Cortex of kidney (tissue), 1 donor: ENCODE measurements at places on chromosomes 13 and 19.

DNA sequence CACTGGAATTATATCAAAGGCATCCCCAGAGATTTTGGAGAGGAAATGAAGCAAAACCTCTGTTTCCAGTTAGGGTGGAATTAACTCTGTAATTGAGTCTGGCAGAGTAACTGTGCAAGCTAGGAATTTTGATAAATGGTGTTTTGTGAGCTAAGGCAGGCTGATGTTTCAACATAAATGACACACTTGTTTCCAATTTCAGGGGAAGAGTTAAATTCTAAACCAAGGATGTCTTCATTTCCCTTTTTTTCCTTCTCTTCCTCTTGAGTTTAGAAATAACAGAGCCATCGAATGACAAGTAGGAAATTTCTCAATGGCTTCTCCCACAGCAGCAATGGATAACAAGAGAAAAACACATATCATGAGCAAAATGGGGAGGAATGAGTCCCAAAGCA is 131.2 kb downstream of the IRS2 start:
- no peak for DNase-seq

- DNase-seq = no peak
Measured at GRCh38 chr13:20093951-20094350, 66.9 kb downstream of the GJA3 start.

- no peak for DNase-seq
Measured at GRCh38 chr13:100853434-100853833, 178.8 kb upstream of the TMTC4 start.

DNA sequence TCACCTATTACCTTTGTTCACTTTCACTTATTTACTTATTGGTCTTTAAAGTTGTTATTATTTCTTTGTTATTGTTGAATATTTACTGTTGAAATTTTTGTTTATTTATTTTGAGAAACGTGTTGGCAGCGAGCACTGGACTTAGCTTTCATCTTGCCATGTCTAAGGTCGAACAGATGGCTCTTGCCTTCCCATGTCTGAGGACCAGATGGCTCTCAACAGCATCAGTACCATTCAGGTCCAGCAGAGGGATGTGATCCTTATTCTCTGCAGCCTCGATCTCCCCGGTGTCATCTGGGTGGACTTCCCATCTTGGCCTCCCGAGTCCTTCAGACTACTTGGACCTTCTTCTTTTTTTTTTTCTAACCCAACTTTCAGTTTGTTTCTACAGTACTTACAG is 1437.6 kb downstream of the UQCRFS1 start:
- DNase-seq = no peak

DNA sequence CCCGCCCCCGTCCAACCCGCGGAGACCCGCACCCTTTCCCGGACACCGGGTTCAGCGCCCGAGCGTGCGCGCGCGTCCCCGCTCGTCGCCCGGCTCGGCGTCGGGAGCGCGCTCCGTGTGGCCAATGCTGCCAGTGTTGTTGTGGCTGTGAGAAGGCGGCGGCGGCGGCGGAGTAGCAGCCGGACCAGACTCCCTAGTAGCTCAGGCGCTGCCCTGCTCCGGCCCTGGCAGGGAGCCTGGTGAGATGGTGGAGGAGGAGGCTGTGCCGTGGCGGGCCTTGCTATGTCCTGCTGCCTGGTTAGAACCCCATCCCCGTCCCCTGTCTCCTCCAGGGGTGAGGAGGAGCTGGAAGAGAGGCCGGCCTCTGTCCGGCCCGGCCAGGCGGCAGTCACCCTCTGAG is 553.2 kb downstream of the TUBA3C start:
- DNase-seq = no peak

DNA sequence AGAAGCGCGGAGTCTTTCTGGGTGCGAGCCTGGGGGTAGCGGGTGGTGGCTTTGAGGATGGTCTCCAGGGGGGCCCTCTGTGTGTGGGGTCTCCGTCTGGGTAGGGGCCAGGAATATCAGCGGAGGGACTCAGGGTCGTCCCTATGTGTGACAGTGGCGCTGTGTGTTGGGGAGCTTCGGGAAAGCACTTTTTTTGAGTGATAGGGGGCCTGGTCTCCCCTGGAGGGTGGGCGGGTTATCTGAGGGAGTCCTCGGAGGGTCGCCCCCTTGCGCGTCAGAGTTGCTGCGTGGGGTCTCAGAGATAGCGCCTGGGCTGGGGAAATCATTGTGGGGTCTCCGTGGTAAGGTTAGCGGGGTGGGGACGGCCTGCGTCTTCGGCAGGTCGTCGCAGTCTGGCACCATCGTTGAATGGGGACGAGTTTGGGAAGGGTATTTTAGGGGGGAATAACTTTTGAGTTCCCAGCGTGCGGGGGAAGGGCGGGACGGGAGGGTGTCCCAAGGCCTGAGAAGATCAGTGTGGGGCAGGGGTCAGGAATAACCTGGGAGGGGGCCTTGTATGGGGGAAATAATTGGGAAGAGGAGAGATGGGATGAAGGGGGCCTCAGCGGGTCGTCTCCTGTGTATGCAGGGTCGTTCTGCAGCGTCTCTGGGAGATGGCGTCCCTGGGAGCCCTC is 857 bp downstream of the IER2 start:
- no peak for DNase-seq

DNA sequence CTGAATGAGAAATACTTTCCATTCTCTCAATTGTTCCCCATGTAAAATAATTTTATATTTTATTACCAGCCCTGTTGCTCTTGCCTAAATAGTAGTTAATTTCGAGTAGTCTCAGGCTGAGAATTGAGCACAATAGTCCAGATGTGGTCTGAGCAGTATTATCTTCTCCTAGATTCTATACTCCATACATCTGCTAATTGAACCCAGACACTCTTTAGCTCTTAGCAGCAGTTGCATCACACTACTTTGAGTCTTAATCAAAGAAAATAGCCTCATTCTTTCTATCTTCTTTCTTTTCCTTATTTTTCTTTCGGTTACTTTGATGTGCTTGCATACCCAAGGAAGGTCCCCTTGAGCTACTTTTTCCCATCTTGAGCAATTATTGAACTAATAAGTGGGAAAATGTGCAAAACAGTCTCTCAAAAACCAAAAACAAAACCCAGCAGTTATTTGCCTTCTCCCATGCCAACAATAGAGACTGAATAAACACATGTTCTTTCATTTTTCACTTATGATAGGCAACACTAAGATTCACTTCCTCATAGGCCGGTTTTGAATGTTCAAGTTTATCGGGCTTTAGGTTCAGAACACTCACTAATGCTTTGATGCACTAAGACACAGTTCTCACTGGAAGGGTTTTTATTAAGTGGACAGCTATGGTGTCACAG is 204.5 kb downstream of the POU4F1 start:
- no peak for DNase-seq

- no peak for DNase-seq
Measured at GRCh38 chr19:55406826-55407549, 600 bp downstream of the UBE2S start.

DNA sequence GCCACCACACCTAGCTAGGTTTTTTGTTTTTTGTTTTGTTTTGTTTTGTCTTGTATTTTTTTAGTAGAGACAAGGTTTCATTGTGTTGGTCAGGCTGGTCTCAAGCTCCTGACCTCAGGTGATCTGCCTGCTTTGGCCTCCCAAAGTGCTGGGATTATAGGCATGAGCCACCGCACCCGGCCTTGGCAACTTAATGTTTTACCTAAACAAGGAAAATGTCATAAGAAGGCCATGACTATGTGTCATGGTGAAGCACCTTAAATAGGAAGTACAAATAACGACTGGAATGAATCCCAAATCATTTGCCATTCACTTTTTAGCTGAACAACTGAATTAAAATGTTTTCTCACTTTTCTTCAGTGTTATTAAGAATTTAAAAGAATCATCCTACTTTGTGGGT is 465.2 kb downstream of the KCTD12 start:
- no peak for DNase-seq

DNA sequence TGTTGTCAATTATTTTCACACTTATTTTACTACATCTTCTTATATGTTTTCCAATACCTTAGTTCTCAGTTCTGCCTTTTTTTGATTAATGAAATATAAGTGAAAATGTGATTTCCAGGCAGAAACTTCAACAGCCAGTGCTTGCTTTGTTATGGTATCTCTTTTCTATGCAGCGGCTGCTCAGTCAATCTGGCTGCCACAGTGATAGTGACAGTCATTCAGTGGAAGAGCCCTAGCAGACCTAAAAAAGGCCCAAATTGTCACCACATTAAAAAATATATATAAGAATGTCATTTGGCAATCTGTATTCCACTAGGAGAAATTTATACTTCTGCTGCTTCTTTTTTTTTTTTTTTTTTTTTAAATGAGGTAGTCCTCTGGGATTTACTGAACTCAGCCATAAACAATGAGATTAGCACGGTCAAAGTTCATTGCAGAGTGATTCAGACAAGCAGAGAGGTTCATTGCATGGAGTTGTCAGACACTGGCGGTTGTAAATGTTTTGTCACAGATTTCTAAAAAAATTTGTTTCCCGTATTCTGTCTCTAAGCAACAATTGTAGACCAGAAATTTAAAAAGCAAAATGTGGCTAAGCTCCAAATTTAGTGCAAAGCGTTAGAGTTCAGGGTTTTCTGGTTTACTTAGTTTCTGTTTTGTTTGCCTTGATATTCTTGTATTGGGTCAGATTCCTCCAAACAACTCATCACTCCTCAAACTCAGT is 94.7 kb upstream of the PRR20A start:
- DNase-seq = no peak

GRCh38 chr13:73720216-73720840 is 413.9 kb downstream of the KLF12 start:
- DNase-seq = no peak

DNA sequence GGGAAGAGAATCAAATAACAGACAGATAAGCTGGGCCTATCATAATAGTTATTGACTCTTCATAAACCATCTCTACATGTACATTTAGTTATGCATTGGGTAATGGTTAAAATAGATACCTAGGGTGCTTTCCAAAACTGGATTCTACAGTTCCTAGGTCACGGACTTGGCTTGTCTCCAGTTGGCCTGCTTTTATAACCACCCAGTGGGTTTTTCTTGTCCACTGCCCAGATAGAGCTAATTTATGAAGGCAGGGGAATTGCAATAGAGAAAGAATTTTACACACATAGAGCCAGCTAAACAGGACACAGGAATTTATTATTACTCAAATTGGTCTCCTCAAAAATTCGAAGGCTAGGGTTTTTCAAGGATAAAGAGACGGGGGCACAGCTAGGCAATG is 97.3 kb downstream of the FAM216B start:
- DNase-seq = no peak

DNA sequence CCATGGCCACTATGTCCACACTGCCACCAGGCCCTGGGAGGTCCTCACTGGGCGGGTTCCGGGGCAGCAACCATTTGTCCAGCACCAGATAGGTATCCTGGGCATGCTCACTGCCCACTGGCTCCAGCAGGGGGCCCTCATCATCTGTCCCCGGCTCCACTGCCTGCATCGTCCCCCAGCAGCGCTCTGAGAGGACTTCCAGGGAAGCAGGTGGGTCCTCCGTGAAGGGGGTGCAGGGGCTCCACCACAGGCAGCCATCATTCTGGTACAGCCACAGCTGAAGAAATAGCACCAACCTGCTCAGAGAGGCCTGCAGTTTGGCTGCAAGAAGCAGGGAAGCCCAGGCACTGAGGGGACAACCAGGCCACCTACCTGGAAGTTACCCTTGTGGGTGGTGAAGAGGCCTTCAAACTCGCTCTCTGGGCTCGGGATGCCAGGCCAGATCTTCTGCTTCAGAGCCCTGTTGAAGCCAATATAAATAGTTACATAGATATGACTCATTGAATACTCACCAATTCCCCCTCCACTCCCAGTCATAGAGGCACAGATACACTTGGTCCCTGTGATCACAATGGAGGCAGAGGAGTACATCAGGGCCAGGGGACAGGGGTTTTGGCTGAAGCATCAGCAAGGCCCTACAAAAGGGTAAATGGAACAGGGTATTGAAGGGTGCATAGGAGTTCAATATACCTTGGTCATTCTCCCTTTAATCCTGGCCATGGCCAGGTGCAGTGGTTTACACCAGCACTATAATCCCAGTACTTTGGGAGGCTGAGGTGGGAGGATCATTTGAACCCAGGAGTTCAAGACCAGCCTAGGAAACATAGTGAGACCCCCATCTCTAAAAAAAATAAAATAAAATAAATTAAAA is 4.1 kb downstream of the SWSAP1 start:
- DNase-seq = no peak

GRCh38 chr19:56253737-56254136 is 18.8 kb upstream of the EDDM13 start:
- DNase-seq = no peak

- no peak for DNase-seq
Measured at GRCh38 chr13:100301418-100301817, 212.5 kb downstream of the PCCA start.

DNA sequence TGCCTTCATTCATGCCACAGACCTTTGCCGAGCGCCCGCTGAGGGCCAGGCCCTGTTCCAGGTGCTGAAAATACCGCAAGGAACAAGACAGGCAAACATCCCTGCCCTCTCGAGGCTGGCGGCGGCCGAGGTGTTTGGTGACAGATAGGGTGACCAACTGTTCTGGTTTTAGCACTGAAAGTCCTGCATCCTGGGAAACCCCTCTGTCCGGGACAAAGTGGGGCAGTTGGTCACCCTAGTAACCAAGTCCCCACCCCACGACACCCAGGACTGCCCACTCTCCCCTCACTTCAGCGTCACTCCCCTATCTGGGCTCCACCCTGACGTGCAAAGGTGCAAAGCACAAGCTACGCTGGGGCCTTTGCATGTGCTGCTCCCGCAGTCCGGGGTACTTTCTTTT is 17.3 kb downstream of the ZBTB7A start:
- DNase-seq = no peak

GRCh38 chr19:14502334-14503092 is 6.6 kb upstream of the GIPC1 start:
- no peak for DNase-seq
